ENCODE measurements at places on chromosomes 2 and 18.

DNA sequence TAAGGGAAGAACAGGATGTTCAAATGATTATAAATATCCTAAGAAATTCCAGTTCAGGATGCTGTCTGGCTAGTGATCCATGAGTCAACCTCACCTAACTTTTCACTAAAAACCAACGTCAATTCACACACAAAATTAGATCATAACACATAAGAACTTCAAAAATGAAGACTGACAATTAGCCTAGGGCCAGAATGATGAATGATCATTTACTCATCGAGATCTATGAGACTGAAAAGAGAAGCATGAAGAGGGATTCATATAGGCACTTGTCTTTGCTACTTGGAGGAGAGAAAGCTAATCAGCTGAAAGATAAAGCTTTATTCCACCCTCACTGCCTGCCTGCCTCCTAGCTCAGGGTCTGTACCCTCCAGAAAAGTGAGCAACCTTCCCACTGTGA is 29.8 kb downstream of the ADD2 start:
- DNase-seq = no peak

- no peak for DNase-seq
Measured at GRCh38 chr2:220736778-220737177, 835.3 kb downstream of the EPHA4 start.

GRCh38 chr2:95578539-95578938 is 13.3 kb upstream of the TRIM43 start:
- DNase-seq = no peak

DNA sequence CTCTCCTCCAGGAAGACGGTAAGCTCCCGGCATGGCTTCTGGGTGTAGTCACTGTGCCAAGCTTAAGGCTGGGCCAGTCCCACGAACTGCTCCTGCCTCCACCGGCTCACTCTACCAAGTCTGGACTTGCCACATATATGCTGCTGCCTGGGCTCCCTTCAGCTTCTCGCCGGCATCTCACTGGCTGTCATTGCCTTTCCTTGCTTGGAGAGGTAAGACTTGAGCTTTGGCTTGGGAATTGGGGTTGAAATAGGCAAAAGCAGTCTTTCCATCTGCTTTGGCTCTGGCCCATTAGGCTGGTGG is 481.0 kb downstream of the TGIF1 start:
- DNase-seq = no peak

DNA sequence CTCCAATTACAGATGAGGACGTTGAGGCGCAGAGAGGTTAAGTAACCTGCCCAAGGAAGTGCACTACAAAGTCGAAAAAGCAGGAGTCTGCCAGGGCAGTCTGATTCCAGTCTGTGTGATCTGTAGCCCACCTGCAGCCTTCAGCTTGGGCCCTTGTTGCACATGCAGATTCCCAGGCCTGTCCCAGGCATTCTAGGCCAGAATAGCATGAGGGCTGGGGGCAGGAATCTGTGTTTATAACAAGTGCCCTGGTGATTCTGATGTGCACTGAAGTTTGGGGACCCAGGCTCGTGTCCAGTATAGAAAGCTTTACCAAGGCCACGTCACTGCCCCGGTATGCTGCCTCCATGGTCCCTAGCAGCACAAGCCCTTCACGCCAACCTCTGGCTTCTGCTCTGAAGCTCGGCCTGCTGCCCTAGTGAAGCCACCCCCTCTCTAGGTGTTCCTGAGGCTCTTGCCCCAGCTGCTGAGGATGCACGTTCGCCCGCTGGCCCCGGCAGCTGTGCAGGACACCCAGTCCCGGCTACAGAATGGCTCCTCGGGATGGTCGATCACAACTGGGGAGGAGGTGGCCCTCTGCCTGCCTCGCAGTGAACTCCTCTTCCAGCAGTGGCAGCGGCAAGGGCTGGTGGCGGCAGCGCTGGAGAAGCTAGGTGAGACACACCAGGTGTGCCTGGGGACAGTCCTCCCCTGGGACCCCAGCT is 4.6 kb downstream of the CHRNG start:
- peak; percentile 3 for DNase-seq

DNA sequence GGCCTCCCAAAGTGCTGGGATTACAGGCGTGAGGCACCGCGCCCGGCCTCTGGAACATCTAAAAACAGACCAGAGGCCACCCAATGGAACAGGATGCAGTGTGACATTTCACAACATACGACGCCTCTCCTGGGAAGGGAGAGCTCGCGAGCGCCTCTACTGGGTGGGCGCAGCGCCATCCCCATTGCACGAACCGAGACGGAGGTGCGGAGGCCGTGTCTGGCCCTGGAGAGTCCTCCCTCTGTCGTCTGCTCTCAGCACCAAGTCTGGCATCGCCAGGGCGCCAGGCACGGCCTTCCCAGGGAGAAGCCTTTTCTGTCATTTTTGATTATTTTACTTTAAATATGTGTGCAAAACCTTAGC is 9.4 kb upstream of the GBX2 start:
- DNase-seq = peak; percentile 61

GRCh38 chr2:61727746-61728145 is 126.1 kb downstream of the FAM161A start:
- DNase-seq = no peak

DNA sequence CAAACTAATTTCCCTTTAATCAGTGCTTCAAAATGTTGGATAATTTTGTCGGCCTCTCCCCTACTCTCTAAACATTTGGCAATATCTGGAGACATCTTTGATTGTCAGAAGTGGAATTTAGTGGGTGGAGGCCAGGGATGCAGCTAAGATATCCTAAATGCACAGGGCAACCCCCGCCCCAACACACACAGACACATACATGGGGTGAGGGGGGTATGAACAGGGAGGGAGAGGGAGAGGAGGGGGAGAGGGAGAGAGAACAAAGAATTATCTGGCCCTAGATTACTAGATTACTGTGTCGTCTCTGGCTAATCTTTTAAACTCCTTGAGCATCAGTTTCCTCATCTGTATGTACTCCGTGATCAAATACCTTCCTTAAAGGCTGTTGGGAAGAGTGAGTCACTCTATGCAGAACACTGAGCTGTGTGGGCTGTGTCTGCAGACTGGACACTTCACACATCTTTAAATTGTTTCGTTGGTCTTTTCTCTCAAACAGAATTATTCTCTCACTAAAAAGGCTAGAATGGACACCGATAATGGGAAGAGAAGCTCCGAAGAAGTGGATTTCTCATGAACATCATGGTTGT is 2.9 kb downstream of the RNF149 start:
- no peak for DNase-seq

DNA sequence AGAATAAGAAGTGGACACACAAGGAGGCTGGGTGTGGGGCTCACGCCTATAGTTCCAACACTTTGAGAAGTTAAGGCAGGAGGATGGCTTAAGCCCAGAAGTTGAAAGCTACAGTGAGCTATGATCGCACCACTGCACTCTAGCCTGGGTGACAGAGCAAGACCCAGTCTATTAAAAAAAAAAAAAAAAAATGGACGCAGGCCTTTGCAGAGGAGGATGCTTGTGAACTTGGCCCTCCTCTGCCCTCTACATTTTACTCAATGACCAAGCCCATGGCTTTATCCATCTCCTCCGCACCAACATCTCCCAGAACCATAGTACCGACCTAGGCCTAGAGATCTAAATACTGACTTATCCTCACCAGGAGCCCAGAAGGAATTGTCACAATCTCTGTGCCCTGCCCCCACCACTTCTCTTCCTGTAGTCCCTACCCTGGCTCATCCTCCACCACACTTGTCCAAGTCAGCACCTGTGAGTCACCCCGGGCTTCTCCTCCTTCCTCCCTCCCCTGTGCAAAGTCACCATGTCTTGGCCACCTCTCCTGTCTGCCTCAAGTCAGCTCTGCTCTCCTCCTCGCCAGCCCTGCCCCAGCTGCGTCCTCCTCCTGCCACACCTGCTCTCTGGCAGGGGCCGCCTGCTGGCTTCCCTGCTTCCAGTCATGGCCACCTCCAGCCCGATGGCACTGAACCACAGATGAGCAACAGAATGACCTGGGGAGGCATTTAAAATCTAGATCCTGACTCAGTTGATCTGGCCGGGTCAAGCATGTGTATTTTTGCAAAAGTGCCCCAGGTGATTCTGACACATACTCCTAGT is 35.8 kb upstream of the ASPRV1 start:
- no peak for DNase-seq

DNA sequence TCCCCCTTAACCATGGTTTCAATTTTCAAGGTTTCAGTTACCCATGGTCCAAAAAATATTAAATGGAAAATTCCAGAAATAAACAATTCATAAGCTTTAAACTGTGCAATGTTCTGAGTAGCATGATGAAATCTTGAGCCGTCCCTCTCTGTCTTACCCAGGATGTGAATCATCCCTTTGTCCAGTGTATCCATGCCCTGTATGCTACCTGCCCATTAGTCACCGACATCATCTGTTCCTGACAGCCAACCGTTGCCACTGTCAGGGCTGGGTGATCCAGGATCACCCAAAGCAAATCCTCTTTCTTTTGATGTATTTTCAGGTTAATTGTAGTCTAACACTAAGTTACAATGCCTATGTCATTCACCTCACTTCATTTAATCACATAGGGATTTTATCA is 15.7 kb upstream of the OLA1 start:
- no peak for DNase-seq

DNA sequence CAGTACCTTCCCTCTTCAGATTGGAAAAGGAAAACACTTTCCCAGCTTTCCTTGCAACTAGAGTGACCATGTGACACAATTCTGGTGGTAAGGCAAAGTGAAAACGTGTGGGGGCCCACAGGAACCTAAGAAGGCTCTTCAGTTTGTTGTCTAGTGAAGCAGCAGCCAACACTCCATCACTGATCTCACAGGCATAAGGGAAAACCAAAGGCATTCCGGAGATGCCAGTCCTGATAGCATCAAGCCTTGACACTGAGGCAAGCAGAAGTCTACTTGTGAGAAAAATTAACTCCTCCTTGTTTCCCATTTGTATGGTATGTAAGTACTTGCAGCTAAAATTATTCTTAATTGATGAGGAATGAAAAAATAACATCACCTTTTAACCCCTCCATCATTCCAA is 88.3 kb downstream of the ETAA1 start:
- no peak for DNase-seq

GRCh38 chr18:35692866-35693265 is 111.3 kb downstream of the GALNT1 start:
- no peak for DNase-seq

DNA sequence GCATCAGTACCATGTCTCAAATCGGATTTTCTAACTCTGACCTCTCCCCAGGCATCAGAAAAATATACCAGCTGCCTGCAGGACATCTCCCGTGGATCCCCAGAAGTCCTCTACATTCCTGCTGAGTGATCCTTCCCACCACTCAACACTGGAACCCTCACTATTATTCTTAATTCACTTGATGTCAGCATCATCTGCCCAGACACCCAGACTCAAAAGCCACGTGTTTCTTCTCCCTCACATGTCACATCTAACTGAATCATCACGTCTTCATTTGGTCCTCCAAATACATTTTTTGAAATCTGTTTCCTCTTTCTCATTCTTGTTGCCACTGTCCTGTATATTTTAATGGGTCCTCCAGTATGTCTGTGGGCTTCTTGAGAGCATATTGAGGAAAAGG is 218.6 kb downstream of the HRH4 start:
- no peak for DNase-seq

DNA sequence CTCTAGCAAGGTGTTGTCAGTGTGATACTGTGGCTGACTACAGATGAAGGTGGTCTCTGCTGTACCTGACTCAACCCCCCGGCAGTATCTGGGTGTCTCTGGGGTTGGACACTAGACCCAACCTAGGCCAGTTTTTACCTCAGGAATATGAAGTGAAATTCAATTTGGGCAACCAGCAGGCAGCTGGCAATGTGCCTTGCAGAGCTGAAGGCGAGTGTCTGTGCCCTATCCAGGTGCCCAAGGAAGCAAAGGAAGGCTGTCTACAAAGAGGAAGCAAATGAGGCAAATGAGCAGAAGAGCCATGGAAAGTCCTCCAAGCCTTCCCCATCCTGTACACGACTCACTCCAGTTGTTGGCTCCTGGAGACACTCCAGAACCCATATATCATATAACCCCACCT is 264.6 kb upstream of the AGAP1 start:
- no peak for DNase-seq

DNA sequence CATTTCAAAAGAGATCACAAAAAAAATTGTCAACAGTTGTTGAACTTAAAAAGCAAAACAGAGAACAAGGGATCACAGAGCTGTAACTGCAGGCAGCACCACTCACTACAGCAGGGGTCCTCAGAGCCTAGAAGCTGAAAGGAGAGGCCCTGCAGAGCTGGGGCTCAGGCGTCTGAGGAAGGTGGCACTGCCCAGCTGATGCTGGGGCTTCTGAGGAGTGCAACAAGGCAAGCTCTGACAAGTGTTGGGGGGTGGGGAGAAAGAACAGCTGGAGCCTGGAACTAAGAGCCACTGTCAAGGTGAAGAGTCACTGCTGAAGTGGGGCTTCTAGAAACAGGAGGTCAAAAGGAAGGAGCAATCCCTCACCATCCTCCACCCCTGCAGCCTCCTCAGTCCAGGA is 46.2 kb downstream of the FTCDNL1 start:
- DNase-seq = no peak

GRCh38 chr2:230011617-230012016 is 57.1 kb downstream of the SLC16A14 start:
- no peak for DNase-seq

DNA sequence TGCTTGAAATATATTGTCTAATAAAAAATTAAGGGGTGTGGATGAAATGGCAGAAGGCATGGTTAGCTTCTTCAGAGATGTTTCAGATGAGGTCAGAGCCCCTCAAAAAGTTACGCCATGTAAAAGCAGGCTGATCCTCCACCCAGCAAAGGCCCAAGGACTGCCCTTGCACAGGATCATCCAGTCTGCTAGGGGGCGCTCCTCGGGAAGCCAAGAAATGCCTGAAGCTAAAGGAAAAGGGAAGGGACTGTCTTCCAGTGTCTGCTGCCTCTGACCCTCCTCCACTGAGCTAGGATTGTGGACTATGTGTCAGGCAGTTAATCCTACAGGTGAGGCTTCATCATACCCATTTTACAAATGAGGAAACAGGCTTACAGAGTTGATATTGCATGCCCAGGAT is 33.8 kb upstream of the TEX51 start:
- DNase-seq = no peak

DNA sequence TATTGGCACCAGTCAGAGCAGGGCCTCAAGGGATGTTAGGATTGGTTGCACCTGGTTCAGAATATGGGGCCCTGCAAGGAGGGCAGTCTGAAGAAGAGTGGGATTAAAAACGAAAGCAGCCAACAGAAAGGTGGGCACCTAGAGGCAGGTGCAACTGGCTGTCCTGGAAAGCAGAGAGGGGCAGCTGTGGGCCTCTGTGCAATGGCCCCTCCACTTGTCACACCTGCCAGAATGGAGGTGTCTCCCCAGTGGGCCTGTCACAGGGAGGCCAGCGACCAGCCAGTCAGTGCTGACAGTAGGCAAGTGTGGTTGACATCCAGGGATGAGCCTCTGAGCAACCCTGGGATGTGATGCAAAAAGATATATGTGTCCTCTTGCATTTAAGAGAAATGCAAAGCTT is 37.7 kb downstream of the INPP4A start:
- no peak for DNase-seq

- no peak for DNase-seq
Measured at GRCh38 chr18:77218642-77219041, 31.0 kb upstream of the GALR1 start.

GRCh38 chr2:158935617-158936016 is 32.8 kb upstream of the TANC1 start:
- DNase-seq = no peak

Measured in HEK293T (cell line).